ENCODE measurements at places on chromosomes 16 and 17.

- no peak for DNase-seq
These were observed 144.1 kb downstream of the RAB11FIP4 start for GRCh38 chr17:31535581-31535981.

DNA sequence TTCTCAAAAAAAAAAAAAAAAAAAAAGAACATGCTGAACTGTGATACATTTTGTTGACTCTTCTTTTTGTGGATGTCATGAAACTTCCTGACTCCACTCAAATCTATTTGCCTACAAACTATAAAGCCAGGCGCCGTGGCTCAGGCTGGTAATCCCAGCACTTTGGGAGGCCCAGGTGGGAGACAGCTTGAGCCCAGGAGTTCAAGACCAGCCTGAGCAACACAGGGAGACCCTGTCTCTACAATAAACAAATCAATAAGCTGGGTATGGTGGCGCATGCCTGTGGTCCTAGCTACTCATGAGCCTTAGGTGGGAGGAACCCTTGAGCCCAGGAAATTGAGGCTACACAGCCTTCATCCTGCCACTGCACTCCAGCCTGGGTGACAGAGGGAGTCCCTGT, 1.5 kb upstream of the NT5C start:
- no peak for DNase-seq

GRCh38 chr17:71033336-71033735, 864.0 kb downstream of the KCNJ2 start:
- no peak for DNase-seq

GRCh38 chr16:1430759-1431496, at the start of gene PERCC1:
TSS of gene PERCC1 (plus strand) at chr16:1431078. CDS start at chr16:1432594, 1,516 bp downstream.
- DNase-seq = no peak

DNA sequence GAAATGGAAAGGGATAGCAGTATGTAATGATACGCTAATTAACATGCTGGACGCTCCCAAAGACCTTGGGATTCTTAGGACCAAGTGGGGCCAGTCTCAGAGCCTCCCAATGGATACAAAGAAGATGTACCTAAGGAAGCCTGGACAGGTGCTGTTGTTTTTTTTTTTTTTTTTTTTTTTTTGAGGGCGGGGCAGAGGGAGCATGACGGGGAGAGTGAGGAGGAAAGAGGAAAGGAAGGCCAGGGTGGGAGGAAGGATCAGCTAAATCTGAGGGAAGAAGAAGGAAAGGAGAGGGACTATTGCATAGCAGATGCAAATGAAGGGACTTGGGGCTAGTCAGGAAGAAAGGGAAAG, 2.5 kb downstream of the VAMP2 start:
- DNase-seq = no peak

GRCh38 chr16:66402591-66403230, 24.4 kb upstream of the BEAN1 start:
- no peak for DNase-seq

- no peak for DNase-seq
These were observed 50.1 kb upstream of the ADCY7 start for GRCh38 chr16:50216231-50216630.
